ENCODE measurements at places on chromosomes 2 and 18.

DNA sequence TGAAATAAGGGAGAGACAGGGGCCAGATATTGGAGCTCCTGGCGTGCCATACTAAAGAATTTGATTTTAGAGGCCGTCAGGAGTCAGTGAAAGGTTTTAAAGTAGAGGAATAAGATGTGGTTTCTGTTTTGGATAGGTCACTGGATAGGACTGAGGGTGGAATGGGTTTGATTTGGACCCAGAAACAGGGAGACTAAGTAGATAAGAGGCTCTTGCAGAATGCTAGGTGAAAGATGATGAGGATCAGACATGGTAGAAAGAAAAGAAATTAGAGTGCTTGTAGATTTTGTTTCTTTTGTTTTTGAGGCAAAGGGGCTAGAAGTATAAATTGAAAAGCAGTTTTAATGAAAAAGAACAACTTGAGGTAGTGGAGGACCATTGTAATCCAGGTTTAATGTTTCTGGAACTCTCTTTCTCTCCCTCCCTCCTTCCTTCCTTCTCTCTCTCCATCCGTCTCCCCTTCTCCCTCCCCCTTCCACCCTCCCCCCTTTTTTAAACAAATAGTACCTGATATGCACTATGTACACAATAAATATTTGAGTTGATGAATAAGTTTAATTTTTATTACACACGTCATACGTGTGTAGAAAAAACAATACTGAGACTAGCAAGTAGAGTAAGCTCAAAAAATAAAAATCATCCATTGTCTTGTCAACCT, 1.9 kb downstream of the NDUFV2 start:
- no peak for DNase-seq

DNA sequence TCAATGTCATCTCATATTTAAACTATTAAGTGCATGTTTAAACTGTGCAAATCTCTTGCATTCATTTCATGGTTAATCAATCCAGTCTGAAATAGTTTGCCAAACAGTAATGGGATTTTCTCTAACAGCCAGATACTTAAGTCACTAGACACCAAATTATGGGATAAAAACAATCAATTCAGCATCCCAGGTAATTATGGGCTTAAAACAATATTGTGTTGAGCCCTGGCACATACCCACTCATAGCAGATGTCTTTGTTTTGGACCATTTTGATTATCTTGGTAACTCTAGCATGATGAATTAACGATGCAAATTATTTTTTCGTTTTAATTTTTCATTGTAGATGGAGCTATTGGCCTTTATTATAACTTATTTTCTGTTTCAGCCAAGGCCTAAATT, 118.5 kb upstream of the CD302 start:
- DNase-seq, result no peak

DNA sequence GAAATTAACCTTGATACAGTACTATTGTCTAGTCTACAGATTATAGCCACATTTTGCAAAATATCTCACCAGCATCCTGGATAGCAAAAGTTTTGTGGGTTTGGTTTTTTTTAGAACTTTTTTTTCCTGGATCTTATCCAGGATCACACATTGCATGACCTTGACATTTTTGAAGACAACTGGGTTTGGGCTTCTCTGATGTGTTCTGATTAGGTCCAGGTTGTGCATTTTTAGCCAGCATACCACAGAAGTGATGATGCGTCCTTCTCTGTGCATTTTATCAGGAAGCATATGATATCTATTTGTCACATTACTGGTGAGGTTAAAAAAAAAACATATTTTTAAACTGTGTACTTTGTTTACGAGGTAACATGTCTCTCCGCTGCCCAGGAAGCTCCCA, 221.0 kb upstream of the OSR1 start:
- no peak for DNase-seq

GRCh38 chr2:26786207-26787028, 562 bp downstream of the CENPA start:
- DNase-seq, result no peak

- no peak for DNase-seq
These were observed 26.9 kb upstream of the DTNB start for GRCh38 chr2:25700221-25700660.

- no peak for DNase-seq
These were observed 43.3 kb downstream of the DDX1 start for GRCh38 chr2:15634846-15635490.

- DNase-seq, result no peak
These were observed 18.2 kb downstream of the INPP1 start for GRCh38 chr2:190361572-190361971.

GRCh38 chr2:206423147-206423546, 20.2 kb upstream of the ADAM23 start:
- DNase-seq, result no peak

DNA sequence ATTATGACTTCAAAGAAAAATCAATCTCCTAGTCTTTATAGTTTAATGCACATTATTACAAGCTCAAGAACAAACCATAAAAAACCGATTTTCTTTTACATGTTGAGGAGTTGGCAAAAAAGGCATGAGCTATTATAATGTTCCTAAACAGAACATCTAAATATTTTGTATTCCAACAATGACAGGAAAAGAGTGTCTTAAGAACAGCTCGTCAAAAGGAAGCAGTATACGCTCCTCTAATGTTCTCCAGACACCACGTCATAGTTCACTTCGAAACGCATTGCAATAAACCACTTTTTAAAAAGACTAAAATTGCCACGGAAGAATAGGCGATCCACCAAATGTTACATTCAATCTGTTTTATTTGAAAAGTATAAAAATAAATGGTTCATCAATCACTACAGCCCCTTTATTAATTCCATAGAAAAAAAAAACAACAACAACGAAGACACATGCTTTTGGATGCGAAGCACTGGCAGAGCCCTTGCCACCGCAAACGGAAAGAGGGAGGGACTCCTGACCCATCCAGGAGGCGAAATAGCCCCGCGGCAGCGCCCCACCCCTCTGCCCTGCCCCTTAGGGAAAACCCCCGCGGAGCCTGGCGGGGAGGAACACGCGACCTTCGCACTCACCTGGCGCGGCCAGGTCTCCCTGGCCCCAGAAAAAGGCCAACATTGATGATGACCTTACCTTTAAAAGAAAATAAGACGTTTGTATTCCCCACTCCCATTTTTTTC, 45.8 kb downstream of the MBP start:
- no peak for DNase-seq

GRCh38 chr2:11140492-11140891, 14.8 kb upstream of the SLC66A3 start:
- DNase-seq, result no peak

DNA sequence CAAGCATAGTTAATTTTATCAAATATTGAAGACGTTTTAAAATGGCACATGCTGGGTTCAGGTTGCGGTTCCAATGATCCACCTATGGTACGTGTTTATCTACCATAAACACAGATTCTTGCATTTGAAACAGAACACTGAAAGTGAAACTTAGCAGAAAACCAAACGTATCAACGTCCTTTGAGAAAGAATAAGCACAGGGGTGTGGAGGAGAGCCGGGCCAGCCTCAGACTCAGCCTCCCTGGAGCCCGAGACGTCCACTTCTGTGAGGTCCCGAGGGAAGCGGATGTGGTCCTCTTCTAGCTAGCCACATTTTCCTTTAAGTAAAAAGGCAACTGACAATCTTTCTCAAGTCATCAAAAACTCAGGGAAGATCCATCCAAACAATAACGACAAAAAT, 195.9 kb downstream of the RTP5 start:
- no peak for DNase-seq
